ENCODE measurements at places on chromosomes 1 and 21.

DNA sequence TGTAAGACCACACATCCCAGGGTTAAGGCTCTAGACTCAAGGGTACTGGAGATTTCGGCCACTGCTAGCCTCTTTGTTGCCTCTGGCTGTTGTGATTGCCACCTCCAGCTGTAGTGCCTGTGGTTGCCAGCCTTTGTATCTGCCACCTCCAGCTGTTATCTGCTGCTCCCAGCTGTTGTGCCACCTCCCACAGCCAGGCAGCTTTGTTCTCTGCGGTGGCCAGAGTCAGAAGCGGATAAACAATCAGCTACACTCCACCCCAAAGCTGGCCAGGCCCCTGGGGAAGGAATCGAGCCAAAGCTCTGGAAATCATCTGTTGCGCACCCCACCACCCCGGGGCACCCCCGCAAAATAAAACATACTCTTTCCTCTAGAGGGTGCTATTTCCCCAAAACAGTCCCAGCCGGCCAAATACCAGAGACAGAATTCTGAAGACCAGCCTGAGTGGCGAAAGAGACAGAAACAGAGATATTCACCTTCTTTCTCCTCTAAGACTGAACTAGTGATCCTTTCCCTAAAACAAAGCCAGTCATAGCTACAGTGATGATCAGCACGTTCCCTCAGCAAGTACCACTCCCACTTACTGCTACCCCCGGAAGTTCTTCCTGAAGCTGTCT lies 14.8 kb upstream of the PIGM start:
- peak; percentile 27 for DNase-seq

- no peak for DNase-seq
Observed at GRCh38 chr1:29417147-29417858, 181.0 kb downstream of the PTPRU start.

DNA sequence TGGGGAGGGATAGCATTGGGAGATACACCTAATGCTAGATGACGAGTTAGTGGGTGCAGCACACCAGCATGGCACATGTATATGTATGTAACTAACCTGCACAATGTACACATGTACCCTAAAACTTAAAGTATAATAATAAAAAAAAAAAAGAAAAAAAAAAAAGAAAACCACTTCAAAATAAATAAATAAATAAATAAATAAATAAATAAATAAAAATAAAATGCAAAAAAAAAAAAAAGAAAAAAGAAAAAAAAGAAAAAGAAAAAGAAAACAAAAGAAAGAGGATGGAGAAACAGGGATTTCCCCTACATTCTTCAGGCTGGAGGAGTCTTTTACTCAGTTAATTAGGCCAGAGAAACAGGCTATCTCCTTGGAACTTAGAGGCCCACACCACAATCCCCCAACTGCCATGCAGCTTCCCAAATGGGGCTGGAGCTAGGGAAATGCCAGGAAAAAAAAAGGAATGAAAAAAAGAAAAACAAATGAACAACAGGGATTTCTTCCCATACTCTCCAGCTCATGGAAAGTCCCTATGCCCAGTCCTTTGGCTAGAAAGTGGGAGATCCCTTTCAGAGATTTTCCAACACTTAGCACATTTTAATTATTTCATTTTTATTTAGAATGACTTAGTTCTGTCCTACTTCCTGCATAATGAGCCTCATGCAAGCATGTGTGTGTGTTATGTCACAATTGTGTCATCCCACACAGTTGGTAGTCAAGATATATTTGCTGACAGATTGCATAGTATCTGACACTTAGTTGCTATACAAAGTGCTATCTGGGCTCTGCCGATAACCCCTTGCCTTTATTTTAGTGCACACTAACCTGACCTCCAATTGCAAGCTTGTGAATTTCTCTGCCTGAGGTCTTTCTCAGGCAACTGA lies 486.4 kb downstream of the PLPP3 start:
- no peak for DNase-seq

DNA sequence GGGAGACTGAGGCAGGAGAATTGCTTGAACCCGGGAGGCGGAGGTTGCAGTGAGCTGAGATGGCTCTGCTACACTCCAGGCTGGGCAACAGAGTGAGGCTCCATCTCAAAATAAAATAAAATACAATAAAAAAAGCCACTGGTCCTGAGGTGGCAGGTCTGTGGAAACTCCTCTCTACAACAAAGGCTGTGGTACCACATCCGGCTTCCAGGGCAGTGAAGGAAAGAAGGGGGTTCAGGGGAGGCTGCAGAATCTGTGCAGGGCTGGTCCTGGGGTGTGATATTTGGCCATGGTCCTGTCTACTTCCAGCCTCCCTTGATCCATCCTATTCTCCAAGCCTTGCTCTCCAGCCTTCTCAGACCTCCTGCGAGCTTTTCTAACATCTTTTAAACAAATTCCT lies 731 bp upstream of the ZNF683 start:
- peak; percentile 26 for DNase-seq

DNA sequence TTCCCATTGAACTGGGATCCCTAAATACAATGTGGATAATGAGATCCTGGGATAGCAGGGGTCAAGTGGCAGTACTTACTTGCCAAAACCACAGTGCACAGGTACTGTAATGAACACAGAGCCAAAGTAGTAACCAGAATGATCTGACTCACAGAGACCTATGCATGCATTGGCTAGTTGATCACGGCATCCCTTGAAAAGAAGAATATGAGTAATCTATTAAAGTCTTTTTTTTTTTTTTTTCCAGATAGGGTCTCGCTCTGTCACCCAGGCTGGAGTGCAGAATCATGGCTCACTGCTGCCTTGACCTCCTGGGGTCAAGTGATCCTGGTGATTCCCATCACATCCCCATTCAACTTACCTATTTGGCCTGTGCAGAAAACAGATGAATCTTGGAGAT lies 29.4 kb upstream of the EIF4G3 start:
- no peak for DNase-seq

- DNase-seq = no peak
Observed at GRCh38 chr1:36446271-36446670, 4.0 kb downstream of the OSCP1 start.

- no peak for DNase-seq
Observed at GRCh38 chr1:168466092-168466713, 77.6 kb downstream of the XCL2 start.

DNA sequence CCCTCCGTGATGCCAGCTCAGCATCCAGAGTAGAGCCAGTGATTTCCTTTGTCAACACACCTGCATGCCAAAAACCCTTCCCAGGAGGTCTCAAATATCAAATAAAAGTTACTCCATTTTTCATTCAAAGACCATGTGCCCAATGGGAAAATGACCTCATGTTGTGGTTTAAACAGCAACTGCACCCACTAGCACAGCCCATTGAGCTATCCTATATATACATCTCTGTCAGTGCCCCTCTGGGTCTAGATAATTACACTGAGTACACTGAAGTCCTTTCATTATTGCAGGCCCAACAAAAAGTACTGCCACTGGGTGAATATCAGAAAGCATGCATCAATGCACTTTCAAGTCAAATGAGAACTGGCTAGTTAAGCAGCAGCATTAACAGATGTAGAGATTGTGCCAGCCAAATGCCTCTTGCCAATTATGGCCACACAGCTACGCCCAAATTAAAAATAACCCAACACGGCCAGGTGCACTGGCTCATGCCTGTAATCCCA lies 117.7 kb downstream of the SLC45A1 start:
- no peak for DNase-seq

DNA sequence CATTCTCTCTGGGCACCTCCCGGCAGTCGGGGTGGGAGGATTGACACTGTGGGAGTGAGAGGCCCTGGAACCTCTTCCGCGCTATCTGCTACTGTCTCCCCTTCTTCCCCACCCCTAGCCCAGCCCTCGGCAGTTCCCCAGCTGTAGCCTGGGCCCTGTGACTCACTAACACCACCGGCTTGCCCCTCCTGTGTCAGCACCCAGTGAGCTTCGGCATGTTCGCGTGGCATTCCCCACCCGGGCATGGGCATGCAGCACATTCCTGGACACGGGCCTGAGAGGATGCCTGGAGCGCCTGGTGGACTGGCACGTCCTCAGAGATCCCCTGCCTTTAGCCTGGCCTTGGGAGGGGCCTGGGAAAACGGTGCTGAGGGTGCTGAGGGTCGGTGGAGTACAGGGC lies 1.3 kb downstream of the CDK18 start:
- no peak for DNase-seq

DNA sequence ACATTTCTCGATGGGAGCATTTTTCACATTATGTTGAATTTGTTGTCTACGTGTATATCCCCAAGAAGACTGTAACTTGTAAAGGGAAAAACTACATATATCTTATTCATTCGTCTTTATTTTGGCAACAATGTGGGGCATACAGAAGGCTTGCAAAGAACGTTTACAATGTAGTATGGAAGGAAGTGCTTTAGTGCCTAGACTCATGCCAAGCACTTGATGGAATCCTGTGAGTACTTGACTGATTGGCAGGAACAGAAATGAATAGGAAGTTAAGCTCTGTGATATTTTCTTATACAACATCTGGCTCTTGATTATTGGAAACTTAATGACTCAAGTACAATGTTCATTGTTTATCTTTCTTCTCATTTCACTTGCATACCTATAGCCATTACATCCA lies 284.4 kb downstream of the LRRC7 start:
- no peak for DNase-seq

- DNase-seq = no peak
Observed at GRCh38 chr1:46652321-46653100, 15.7 kb downstream of the ATPAF1 start.

DNA sequence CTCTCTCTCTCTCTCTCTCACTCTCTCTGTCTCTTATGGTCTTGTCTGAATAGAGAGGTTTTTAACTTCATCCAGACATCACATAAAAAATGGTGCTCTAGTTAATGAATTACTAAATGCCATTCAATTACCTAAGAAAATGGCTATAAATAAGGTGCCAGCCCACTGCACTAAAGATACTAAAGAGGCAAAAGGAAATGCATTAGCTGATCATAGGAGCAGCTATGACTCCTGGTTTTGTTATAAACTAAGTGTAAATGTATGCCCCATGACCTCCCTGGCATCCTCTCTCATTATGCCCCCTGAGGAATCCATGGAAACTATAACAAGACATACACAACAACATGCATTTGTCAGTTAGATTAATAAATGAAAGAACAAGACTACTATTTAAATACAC lies 57.5 kb upstream of the PDC start:
- DNase-seq = no peak

- no peak for DNase-seq
Observed at GRCh38 chr1:112714313-112715263, 544 bp downstream of the PPM1J start.

- no peak for DNase-seq
Observed at GRCh38 chr21:21851657-21852056, 853.4 kb downstream of the NCAM2 start.

DNA sequence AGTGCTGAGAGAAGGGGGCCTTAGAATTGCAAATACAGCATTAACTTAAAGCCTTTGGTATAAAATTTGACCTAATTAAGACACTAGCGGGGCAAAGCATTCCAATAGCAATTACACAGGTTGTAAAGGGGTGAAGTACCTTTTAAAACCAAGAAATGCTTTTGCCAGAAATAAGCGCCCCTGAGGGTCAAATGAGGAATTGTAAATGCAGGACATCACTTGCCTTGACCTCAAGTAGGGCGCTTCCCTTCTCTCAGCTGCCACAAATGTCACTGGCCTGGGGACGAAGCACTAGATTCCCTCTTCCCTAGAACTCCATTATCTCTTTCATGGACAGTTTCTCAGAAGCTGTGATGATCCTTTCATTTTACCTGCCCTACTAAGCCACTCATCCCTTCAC lies 48.3 kb downstream of the SEC16B start:
- DNase-seq = no peak

GRCh38 chr1:222627232-222627631 lies 9.3 kb downstream of the MIA3 start:
- no peak for DNase-seq

DNA sequence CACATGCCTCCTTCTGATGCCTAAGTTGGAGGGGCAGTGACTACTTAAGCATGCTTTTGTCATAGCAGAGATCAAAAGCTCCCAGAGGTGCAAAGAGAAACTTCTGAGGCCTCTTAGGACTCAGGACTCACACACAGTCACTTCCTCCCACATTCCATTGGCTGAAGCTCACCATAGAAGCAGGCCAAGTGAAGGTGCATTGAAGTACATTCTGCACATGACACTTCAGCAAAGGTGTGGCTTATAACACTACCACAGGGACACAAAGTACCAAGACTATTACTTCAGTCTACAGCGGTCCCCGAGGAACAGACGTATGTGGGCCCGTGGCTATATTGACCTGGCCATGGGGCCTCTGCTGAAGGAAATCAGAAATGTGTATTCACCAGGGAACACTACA lies 2.5 kb upstream of the POGK start:
- no peak for DNase-seq

DNA sequence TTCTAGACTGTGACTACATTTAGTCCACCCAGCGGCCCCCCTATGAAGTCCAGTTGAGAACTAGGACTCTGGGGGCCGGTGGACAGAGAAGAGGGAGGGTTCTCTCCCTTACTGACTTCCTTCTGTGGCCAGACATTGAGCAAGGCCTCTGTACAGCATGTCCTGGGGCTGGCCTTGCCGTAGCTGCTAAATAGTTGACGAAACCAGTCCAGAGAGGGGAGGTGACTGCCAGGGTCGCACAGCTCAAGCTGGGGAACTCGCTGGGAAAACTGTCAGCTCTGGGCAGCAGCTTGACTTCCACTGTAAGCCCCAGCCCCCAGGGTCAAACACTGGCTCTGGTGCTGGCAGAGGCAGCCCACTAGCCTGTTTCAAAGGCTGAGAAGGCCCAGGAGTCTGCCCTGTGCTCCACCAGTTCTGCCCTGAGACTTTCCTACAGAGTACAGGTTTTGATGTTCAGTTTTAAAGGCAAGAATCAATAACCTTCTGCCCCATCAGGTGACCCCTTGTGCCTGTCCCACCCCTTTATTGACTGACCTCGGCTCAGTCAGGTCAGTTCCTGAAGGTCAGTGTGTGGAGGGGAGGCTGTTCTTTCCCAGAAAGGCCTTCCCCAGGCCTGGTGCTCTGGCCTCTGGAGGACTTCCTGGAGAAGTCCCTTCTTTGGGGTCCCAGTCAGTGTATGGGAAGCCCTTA lies 14.1 kb downstream of the PCSK9 start:
- no peak for DNase-seq

GRCh38 chr1:162676087-162676486 lies 43.8 kb downstream of the DDR2 start:
- no peak for DNase-seq

DNA sequence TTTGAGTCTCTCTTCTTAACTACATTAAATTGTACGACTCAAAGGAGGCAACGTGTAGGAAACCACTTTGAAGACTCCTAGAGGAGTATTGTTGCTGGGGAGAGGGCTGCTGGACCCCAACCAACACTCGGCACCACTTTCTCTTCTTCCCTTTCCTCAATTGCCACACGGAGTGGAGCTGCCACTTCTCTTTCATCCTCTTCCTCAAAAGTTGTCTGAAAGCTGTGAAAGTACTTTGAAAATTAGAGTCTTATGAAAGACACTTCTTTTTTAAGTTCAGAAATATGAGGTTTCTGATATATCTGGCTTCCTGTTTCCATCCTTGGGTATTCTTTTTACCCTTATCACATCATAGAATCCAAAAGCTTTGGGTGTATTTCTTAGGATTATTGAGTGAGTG lies 59.5 kb downstream of the MRPS6 start:
- DNase-seq = no peak

- no peak for DNase-seq
Observed at GRCh38 chr1:52296345-52296744, 69.7 kb downstream of the CC2D1B start.
